ENCODE measurements at places on chromosomes 11 and 22. TPM values are rescaled to one million over a fixed set of nuclear protein-coding genes. Genes with fewer than 3 reads are reported as not detected.

- no peak for DNase-seq
These were observed 155.1 kb downstream of the TENM4 start for GRCh38 chr11:79285756-79286155.

GRCh38 chr22:25494774-25495173 lies 69.7 kb upstream of the GRK3 start:
- no peak for DNase-seq

The NFRKB gene
- total RNA-seq, result 23.4 TPM

GRCh38 chr22:37126383-37126782 lies 16.9 kb upstream of the TMPRSS6 start:
- DNase-seq, result no peak

DNA sequence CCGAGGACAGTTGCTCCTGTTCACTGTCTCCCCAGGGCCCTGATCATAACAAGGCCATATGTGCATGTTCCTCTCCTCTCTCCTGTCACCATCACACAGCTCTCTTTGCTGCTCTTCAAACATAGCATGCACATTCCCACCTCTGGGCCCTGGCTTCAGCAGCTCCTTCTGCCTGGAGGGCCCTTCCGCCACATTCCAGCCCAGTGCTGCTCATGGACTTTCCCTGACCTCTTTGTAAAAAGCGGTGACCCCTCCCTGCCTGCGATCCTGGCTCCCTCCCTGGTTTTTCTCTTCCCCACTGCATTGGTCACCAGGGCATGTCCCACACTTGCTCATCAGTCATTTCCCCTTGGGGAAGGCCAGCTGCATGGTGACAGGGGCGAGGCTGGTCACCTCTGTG lies 98.2 kb downstream of the MYO18B start:
- DNase-seq, result no peak

The CFAP300 gene
- total RNA-seq, result 0.72 TPM

DNA sequence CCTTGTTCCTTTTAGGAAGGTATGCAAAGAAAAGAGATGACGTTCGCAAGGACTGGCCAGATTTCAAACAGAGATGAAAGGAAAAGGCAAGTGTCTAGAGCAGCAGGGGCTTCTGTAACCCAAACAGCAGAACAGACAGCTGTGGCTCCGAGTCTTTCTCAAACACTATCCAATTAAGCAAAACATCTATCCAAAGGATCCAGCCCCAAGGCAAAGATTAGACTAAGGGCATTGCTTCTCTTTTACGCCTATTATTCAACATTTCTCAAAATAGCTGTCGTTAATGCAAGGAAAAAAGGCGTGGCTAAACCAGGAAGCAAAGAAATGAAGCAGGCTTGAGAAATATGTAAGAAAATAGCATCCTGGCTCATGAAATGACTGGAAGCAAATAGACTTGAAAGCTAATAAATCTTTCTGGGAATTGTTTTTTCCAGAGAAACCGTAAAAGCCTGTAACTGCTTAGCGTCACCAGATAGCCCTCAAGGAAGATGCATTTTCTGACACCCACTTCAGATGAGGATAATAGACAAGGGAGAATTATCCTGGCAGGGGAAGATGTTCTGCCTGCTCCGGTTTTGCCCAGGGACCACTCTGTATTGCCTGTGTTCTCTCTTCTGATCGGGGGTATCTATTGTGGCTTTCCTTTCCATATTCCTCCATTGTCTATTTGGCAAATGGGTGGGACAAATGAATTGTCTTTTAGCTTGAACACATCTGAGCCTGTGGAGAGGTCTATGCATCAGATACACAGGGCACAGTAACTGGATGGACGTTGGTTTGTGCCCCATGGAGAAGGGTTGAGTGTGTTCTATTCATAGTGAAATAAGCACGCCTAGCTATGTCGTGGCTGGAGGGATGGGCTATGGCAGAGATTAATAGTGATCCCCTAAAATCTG lies 20.2 kb downstream of the C11orf96 start:
- DNase-seq, result no peak

- no peak for DNase-seq
These were observed 812 bp upstream of the SMTN start for GRCh38 chr22:31080164-31080847.

- DNase-seq, result no peak
These were observed 18.2 kb downstream of the KCNJ1 start for GRCh38 chr11:128848815-128849455.

The TSKU gene
- 23.4 TPM for total RNA-seq

- no peak for DNase-seq
These were observed 889 bp upstream of the DMC1 start for GRCh38 chr22:38570779-38571364.

DNA sequence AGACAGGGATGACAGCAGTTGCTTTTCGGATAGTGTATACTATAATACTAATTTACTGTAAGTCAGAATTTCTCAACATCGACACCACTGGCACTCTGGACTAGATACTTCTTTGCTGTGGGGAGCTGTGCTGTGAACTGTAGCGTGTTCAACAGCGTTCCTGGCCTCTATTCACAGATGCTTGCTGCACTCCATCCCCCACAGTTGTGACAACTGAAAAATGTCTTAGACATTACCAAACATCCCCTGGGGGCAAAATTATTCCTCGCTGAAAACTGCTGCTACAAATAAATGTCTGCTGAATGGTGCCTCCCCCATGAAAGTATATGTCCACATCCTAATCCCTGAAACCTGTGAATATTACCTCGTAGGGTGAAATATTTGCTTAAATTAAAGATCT lies 7.5 kb upstream of the SLC15A3 start:
- no peak for DNase-seq

The MOGAT2 gene
- not detected for total RNA-seq

The CCDC73 gene
- not detected for total RNA-seq

GRCh38 chr22:48605125-48605524 lies 1222.5 kb downstream of the BRD1 start:
- no peak for DNase-seq

DNA sequence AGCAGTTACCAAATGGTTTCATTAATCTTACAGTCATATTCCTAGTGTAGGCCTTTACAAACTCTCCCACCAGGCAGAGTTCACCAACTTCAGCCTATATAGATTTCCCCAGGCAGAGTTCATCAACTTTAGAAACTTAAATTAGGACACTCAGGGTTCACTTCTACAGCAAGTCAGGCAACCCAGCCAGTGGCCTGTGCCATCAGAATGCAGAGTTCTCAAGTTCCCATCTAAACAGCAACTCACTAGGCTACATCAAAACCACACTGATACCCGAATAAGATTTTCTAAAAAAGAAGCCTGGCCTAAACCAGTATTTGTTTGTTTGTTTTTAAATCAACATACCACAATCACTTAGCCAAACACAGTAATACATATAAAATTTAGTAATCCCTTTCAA lies 33.7 kb downstream of the PICALM start:
- DNase-seq, result no peak

- no peak for DNase-seq
These were observed 358.7 kb upstream of the PDGFD start for GRCh38 chr11:104522650-104523049.

The C11orf21 gene
- not detected for total RNA-seq

DNA sequence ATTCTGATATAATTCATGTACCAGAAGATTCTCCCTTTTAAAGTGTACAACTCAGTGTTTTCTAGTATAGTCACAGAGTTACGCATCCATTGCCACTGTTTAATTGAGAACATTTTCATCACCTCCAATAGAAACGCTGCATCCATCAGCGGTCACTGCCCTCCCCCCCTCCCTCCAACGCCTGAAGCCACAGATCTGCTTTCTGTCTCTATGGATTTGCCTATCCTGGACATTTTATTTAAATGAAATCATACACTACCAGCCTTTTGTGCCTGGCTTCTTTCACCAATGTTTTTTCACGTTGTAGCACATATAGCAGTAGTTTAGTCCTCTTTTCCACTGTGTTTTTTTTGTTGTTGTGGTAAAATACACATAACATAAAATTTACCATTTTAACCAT lies 22.8 kb downstream of the TCP11L1 start:
- DNase-seq, result no peak

GRCh38 chr22:40955571-40955970 lies 4.4 kb downstream of the RBX1 start:
- DNase-seq, result no peak

DNA sequence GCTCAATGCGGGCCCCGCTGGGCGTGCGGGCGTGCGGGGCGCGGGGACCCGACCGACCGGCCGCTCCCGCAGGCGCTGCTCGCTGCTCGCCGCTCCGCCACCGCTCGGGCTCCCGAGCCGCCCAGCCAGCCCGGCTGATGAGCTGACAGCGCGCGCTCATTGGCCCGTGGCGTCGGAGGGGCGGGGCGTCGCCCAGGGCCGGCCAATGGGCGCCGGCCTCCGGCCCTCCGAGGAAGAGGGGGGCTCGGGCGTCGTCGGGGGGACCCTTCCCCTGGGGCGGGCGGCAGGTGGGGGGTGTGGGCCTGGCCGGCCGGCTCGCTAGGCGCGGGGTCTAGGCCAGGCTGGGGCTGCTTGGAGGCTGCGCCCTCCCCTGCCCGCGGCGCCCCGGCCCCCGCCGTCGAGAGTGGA lies at the start of gene SCUBE1:
TSS of gene SCUBE1 (minus strand) at position 111 of the 408 bp plus-strand sequence. CDS start 111 bp downstream, outside the sequence.
- no peak for DNase-seq

The CDC45 gene
- 31.2 TPM for total RNA-seq

- no peak for DNase-seq
These were observed 5.4 kb upstream of the TTC36 start for GRCh38 chr11:118521892-118522311.

GRCh38 chr11:97687111-97687510 lies 1297.3 kb downstream of the JRKL start:
- no peak for DNase-seq

DNA sequence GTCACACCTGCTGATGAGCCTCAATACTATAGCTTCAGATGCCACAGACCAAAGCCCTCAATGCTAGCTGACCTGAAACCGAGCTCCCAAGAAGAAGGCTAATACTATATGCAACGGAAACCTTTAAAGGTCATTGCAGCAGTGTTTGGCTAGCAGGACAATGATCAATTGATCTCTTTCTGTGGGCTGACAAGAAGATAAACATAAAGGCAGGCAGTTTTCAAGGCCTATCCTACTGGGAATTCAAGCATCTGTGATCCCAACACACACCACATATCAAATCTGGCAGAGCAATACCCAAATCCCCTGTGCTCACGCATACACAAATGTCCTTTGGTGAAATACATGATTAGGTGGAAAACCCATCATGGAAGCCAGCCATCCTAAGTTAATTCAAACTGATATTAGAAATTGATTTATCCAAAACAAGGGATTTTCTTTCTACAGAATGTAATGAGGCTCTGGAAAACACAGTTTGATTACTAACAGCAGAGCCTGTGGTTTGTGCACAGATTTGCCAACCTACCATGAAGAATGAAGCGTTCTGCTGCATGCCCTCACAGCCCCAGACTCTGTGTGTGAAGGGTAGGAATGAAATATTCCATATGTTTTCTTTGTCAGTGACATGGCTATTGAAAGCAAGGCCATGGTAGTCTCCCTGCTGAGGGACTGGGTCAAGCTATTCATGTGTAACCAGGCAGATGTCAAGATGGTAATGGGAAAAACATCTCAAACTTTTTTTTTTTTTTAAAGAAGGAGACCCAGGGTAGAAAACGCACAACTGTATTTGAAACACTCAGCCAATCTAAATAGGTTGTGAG lies 12.2 kb downstream of the LGR4 start:
- no peak for DNase-seq

DNA sequence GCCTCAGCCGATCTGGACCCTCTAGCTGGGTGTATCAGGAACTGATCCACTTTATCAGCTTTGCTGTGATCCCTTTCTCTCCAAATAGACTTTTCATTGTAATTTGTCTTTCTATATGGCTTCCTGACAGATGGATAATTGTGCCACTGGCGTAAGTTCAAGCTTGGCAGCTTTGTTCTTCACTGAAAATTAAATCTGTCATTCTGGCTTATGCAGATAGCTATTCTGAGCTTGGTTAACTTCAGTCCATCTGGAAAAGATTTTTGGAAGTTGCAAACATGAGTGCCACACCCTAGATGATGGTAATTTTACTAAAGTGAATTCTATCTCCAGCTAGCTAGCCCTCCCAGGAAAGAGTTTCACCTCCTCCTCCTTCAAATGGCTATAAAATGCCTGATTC lies 8.1 kb downstream of the OR5A2 start:
- no peak for DNase-seq

The KIAA1671 gene
- 14.1 TPM for total RNA-seq

GRCh38 chr11:82676483-82677094 lies 57.1 kb downstream of the FAM181B start:
- no peak for DNase-seq

DNA sequence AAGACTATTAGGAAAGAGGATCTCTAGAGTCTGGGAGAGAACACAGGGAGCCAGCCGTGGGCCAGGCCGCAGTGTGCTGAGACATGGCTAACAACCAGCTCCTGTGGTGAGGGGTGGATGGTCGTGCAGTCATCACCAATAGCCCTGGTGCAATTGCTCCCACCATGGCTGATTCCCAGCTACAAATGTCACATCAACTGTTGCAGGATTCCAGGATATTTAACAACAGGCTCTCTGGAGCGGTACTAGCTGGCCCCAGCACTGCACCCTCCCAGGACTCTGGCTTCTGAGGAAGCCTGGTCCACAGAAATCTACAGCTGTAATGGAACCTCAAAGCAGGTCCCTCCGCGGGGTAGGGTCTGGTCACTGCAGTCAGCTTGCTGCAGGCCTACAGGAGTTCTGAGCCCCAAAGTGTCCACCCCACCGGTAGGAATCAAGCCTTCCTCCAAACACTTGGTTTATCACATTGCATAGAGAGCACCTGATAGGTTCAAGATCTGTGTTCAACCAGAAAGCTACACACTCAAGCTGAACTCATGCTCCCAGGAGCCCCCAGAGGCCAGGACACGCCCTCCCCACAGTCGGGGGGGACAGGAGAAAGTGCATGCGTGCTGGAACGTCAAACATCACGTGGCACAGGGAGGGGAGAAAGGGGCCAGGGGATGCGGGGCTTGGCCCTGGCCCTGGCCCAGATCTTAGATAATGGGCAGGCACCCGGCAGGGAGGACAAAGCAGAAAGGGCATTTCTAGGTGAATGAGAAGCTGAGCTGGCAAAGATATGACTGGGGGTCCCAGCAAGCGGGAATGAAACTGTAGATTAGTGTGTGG lies 609.0 kb downstream of the TBC1D22A start:
- no peak for DNase-seq

DNA sequence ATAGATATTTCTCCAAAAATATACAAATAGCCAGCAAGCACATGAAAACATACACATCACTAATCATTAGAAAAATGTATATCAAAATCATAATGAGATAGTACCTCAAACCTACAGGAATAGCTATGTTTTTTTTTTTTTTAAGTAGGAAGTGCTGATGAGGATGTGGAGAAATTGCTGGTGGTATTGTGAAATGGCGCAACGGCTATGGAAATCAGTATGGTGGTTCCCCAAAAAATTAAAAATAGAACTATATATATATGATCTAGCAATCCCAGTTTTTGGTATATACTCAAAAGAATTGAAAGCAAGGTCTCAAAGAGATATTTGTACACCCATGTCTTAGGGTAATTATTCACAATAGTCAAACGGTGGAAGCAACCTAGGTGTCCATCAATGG lies 46.0 kb upstream of the HIPK3 start:
- no peak for DNase-seq

The TECTA gene
- total RNA-seq, result 0.23 TPM

The EFEMP2 gene
- total RNA-seq, result 45.1 TPM

- DNase-seq, result no peak
These were observed 438.5 kb upstream of the LRRC4C start for GRCh38 chr11:41897991-41898390.

GRCh38 chr11:130449310-130449990 lies 1.0 kb downstream of the ADAMTS15 start:
- no peak for DNase-seq

The SLC1A2 gene
- total RNA-seq, result under 0.01 TPM

GRCh38 chr11:44742508-44743246 lies 15.9 kb downstream of the TSPAN18 start:
- no peak for DNase-seq

The NLRP6 gene
- not detected for total RNA-seq

All from epithelial cell of proximal tubule (primary cell).